ENCODE measurements at places on chromosomes 2 and 18.

DNA sequence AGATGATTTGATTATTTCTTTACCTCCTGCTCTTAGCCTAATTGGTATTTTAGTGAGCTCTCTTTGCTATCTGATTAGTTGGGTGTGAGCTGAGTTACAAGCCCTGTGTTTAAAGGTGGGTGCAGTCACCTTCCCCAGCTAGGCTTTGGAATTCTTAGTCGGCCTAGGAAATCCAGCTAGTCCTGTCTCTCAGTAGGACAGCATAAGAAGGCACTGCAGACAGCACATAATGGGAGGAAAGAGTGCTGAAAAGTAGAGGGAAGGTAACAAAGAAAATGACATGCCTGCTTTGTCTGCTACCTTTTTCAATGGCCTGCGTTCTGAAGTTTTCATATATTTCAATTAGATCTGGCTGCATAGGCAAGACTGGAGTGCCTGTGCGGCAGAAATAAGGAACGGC, 1794.0 kb upstream of the CELF4 start:
- no peak for DNase-seq

DNA sequence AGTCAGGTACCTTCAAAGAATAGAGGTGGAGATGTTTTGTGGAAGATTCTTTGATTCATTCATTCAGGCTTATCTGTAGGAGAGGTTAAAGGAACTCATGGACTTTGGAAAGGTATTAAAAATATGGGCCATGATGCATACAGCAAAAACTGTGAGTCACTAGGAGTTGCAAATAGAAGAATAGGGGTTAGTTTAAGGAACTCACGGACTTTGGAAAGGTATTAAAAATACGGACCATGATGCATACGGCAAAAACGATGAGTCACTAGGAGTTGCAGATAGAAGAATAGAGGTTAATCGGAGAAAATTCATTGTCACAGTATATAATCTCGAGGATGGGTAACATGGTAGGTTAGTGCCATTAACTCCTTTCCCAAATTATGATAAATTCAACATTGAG, 41.2 kb downstream of the SLC9A2 start:
- no peak for DNase-seq

DNA sequence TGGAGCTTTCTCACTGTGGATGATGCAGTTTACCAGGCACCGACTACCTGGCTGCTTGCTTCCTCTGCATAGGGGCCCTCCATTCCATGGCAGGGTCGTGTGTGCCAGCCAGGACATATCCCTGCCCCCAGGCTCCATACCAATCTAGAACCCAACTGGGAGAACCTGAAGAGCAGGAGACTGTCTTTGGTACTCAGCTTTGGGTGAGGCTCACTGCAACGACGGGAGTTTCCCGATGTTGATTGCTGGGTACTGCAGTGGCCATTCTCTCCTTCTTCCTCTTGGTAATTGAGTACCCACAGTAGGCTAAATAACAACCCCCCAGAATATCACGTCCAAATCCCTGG, 133.3 kb upstream of the SERTAD2 start:
- DNase-seq = no peak

GRCh38 chr2:64699712-64700111, 46.0 kb upstream of the SERTAD2 start:
- no peak for DNase-seq

DNA sequence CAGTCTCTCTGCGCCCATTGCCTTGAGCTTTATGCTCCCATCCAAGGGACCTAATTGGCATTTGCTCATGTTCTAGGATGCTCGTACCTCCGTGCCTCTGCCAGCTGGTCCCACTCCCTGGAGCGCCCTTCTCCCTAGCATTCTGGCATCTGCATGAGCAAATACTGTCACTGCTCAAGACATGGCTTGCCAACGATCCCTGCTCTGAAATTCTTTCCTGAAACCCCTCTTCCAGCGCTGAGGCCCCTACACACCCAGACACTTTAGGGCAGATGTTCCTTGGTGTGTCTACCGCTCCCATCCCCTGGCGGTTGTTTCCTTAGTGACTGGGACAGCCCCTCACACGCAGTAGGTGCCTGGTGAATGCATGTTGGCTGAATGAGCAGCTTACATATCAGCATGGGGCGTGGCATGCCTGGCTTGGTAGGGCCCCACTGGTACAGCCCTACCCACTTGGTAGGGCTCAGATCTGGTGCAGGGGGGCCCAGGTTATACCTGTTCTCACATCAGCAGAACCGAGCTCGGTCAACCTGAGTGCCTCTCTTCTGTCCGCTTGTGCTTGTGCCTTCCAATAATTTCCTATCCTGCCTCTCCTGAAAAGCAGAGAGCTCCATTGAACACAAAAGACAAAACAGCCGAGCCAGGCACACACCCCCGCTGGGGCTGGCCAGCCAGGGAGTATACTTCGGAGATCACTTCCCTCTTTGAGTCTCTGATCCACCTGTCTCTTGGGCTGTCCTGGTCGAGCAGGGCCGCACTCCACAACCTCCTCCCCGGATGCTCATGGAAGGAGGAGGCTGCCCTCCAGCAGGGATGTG, 59.2 kb downstream of the INHBB start:
- no peak for DNase-seq

- peak; percentile 54 for DNase-seq
Measured at GRCh38 chr2:28821295-28821958, 10.8 kb downstream of the SPDYA start.

GRCh38 chr2:226491112-226491511, 308.5 kb downstream of the IRS1 start:
- DNase-seq = no peak

- no peak for DNase-seq
Measured at GRCh38 chr2:186576614-186577013, 13.2 kb upstream of the ITGAV start.

DNA sequence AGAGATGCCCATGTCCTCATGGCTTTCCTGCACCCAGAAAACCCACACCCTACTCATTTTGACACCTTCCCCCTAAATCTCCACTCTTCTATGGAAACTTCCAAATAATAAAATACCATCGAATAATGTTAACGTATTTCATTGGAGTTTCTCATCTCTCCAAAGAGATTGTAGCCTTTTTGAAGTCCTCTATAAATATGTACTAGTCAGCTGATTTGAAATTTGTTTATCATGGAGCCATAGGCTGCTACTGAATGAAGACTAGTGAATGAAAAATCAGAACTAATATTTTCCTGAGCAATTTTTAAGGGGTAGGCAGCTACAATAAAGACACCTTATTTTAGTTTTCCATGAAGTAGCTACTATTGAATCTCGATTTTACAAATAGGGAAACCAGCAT, 226.1 kb upstream of the EPAS1 start:
- no peak for DNase-seq

DNA sequence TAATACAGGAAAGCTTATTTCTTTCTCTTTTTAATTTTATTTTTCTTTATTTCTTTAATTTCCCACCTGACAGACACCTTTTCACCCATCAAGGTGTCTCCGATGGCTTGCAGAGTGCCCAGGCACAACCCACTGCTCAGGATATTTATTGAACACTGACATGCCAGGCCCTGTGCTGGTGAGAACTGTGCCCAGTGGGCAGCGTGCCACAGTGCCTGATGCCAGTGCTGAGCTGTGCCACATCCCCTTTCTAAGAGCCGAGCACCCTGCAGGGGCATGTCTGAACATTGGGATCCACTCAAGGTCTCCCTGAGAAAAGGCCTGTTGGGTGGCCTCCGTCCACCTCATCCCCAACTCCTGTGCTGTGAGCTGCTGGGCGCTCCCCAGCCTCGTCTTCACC, 158.6 kb upstream of the RAB6C start:
- DNase-seq = no peak

DNA sequence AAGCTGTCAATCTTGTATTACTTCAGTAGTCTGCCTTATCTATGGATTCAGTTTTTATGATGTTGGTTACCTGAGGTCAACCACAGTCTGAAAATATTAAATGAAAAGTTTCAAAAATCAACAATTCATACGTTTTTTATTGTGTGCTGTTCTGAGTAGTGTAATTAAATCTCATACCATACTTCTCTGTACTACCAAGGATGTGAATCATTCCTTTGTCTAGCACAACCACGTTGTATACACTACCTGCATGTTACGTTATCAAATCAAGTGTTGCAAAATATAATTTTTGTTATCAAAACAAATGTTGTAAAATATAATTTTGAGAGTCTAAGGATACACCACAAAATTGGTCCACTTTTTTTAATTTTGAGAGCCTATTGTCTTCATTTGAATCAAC, 590.2 kb upstream of the SETBP1 start:
- no peak for DNase-seq

DNA sequence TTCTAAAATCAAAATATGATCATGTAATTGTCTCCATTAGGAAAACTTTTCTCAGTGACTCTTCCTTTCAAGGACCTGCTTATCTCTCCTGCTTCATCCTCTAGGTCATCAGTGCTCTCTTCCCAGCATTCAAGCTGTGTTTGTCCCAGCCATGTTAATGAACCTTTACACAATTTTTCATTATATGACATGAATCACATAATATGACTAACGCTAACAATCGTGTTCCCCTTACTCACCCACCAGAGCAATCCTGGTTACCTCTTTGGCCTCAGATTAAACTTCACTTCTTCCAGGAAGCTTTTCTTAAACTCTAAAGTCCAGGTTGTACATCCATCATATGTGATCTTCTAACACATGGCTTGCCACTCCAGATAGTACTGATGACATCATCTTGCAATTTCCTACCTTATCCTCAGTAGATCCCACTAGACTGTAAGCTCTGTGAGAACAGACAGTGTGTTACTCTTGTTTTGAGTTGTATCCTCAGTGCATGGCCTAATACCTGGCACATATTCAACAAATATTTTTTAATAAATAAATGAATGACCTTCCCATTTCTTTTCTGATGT, 882.9 kb upstream of the ZEB2 start:
- DNase-seq = no peak

GRCh38 chr18:78528411-78529258, 451.0 kb upstream of the SALL3 start:
- peak; percentile 35 for DNase-seq

DNA sequence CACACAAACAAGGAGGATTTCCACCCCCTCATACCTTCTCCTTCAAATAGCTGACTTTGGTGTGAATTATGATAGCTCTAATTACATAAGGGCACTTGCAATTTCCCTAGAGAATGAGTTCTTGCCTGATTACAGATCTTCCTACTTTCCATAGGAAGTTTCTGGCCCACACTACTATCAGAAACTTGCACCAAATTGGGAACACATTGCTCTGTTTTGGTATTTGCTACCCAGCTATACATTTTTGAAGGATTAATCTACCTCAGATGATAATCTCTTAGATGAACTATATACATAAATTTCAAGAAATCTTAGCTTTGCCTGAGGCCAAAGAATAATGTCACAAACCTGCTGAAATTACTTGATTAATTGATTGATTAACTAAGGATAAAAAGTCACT, 4.9 kb downstream of the DCC start:
- no peak for DNase-seq

DNA sequence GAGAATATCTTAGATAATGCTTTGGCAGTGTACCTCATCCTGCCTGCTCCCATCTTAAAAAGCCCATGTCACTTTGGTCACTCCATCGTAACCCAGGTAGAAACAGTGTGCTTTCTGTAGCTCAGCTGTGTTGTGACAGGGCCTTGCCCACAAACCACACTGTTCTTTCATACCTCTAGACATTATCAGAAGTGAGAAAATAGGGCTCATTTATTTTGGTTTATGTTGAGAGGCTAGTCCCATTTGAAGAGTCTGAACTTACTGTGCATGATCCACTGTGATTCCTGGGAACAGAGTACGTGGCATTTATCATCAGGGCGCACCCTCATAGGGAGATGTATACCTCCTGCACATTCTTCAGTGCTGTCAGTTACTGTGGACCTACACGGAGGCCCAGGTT, 69.7 kb downstream of the FEZ2 start:
- no peak for DNase-seq

DNA sequence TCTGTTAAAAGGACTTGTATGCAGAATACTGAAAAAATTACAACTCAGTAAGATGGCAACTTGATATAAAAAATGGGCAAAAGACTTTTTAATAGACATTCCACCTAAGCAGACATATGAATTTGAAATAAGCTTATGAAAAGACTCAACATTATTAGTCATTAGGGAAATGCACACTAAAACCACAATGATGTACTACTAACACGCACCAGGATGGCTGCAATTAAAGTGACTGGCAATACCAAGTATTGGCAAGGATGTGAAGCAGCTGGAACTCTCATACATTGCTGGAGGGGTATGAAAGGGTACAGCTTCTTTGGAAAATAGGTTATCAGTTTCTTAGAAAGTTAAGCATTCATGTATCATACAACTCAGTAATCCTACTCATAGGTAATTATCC, 3.2 kb upstream of the ENOSF1 start:
- DNase-seq = no peak

DNA sequence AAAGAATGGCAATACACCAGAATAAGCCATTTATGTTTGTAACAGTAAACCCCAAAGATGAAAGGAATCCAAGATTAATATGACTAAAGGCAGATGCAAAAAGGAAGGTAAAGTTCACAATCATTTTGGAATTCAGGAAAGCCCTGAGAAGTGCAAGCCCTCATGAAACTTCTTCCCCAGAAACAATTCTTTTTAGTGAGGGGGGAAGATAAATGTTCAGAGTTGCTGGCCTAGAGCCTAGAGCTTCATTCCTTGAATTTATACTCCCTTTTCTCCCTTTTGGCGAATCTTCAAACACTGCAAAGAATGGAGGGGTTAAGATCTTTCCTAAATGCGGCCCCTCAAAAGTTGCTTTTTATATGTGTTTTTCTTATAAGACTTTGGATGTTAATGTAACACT, 368.8 kb downstream of the MEIS1 start:
- no peak for DNase-seq
